ENCODE measurements at places on chromosomes 11 and 22.
A peak's percentile ranks its signal among the peaks of the same experiment; 100 is the strongest.

DNA sequence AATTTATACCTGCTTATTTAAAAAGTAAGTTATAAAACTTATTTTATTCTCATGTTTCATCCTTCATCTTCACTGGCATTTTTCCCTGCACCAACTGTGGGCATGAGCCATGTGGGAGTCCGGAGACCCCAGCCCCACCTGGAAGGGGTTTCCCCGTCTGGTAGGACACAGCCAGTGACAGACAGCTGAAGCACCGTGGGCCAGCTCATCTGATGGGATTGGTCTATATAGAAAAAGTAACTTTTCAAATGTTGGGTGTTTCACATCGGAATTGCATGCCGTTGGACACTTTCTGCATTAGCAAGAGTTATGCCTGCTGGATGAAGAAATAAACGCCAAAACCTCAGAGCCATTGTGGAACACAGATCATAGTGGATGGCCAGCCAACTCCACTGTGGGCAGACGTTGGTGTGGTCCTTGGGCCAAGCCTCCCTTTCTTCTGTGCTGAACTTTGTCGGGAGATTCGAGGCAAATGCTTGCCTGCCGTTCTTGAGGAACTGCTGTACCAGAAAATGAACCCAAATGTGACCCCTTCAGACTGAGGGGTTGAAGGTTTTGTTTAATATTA, 1329.3 kb downstream of the TBC1D22A start:
- no peak for DNase-seq

DNA sequence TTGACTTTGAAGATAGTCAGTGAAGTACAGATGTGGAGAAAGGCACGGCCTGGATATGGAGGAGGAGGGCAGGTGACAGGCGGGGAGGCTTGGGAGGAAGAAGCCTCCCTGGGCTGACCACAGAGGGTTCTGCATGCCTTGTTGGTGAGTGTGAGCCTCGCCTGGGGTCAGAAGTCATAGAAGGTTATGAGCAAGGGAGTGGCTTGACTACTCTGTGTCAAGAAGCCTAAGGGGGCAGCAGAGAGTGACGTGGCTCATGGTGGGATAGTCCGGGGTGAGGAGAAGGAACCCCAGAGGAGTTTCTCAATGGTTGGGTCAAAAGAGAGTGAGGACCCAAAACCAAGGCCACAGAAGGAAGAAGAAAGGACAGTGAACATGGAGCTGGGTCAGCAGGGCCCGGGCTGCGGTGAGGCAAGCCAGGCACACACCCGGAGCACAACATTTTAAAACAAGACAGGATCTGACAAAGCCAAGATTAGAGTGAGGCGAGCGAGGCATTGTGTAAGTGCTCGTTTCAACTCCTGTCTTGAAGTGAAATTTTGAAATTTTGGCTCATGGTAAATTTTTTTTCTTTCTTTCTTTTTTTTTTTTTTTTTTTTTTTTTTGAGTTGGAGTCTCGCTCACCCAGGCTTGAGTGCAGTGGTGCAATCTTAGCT, 31.9 kb downstream of the PDGFB start:
- peak; percentile 90 for DNase-seq

DNA sequence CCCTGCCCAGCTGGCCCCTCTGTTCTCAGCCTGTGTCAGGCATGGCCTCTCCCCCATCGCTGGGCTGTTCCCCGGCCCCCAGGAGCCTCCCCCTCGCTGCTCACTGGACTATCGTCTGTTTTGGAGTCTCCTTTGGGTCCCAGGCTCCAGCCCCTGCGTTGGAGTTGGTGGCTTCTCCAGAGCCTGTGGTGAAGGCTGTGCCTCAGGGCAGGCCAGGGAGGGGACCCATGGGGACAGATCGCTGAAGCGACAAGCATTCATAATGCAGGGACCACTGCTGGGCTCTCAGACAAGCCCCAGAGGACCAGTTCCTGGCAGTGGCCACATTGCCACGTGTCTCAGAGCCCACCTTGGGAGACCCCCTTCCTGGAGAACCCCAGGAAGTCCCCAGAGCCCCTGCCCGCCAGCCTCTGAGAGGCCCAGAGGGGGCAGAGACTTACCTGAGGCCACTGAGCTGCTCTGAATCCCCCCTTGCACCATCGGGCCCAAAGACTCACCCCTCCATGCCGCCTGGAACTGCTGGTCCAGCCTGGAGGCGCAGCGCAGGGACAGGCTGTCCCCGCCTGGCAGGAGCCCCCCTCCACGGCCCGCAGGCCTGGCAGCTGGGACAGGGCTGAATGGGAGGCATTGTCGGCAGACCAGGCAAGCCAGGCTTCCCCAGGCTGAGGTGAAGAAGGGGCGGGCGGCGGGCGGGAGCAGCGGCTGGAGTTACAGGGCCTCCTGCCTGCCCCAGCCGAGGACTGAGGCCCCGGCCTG, at the start of gene CHADL:
Gene CHADL, minus strand, starts transcription at position 555 of the 756 bp plus-strand sequence. Its CDS starts 50 bp downstream, at position 505.
- DNase-seq = no peak

DNA sequence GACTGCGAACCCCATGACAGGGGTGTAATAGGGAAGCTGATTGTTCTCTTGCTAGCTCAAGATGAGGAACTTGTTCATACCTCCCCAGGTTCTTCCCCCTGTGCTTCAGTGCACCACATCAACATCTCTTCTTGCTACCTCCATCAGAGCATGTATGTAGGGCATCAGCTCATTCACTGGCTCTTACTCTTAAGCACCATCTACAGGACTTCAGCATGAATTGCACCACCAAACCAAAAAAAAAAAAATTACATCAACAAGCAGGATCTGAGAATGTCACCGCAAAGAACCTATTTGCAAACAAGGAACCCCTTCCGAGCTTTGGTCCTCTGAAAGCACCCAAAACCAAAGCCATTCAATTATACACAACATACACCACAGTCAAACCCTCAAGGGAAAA, 2226.5 kb upstream of the RAG2 start:
- DNase-seq = peak; percentile 28

GRCh38 chr11:64644647-64645275, 53.7 kb downstream of the SLC22A12 start:
- peak; percentile 21 for DNase-seq

GRCh38 chr11:59174664-59175033, 2.7 kb downstream of the DTX4 start:
- DNase-seq = peak; percentile 67

- DNase-seq = no peak
Measured at GRCh38 chr22:46443850-46444389, 93.5 kb downstream of the CELSR1 start.

GRCh38 chr22:42258126-42258525, 12.3 kb downstream of the TCF20 start:
- no peak for DNase-seq

DNA sequence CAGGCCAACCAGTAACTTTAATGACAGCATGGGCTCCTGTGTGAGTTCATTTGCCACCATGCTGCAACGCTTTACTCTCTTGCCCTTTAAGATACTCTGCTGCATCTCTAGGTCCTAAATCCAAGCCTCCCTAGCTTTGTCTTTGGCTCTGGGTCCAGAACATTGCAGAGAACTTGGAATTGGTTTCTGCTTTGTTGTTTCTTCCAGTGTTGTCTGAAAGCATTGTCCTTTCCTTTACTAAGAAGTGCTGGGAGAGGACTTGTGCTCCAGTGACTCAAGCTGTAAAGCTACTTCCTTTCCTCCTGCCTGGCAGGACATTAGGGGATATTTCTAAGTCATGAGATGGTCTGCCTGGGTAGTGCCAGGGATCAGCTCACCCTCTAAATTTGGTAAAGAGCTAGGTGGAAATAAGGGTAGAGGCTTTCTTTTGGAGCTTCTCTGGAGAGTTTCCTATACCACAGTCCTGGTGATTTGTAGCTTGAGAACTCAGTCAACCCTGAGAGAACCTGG, 202.5 kb upstream of the CADM1 start:
- no peak for DNase-seq

DNA sequence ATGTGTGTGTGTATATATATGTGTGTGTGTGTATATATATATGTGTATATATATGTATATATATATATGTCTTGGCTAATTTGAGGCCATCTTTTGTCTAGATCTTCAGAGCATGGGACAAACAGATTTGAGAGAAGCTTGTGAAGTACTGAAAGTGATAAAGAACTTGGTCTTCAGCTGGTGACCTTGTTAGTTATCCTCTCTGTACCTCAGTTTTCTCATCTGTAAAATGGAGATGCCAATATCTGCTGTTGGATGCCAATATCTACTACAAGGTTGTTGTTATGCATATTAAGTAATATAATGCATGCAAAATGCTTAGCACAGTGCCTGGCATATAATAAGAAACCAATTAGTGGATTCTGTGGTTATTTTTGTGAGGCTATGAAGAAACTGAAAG, 2.5 kb upstream of the FEZ1 start:
- DNase-seq = no peak

GRCh38 chr11:76663486-76663810, 7.1 kb downstream of the LRRC32 start:
- DNase-seq = no peak

- DNase-seq = peak; percentile 13
Measured at GRCh38 chr11:94402355-94402754, 1.1 kb upstream of the GPR83 start.

DNA sequence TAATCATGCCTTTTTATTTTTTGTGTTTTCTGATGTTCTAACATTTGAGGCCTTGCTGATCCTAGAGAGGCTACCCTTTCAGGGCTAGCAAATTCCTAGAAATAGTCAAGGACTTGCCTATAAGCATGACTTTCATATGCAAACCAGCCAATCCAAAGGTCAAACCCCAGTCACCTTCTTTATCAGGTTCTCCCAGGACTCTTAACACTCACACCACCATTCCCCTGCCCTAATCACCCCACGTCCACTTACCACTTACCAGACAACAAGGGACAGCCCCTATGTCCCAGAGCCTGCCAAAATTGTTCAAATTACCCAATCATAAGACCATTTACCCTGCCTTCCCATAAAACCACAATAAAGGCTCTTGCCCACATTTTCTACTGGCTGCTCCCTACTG, 1339.8 kb downstream of the LRRC4C start:
- DNase-seq = no peak

- DNase-seq = peak; percentile 89
Measured at GRCh38 chr11:27201454-27202302, 161.1 kb downstream of the BBOX1 start.

GRCh38 chr11:116114198-116114651, 610.0 kb upstream of the CADM1 start:
- no peak for DNase-seq

- DNase-seq = no peak
Measured at GRCh38 chr22:43931771-43932170, 8.2 kb downstream of the PNPLA3 start.

DNA sequence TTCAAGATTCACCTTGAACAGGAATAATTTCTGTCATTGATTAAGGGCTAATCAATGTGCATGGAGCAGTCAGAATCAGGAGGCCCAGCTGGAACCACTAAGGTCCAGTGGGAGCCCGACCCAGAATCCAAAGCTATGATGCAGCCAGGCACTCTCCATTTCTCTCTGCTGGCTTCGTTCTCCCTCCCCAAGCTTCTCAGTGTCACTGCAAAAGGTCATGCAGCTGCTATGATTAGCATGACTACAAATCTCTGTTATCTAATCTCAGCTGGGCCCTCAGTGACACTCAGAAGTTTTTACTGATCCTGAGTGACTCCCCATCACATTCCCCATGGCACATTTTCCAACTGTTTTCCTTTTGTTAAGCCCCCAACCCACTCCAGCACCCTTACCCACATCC, 31.1 kb upstream of the PRSS23 start:
- no peak for DNase-seq

GRCh38 chr22:36641902-36642640, 61.5 kb downstream of the CACNG2 start:
- peak; percentile 59 for DNase-seq

DNA sequence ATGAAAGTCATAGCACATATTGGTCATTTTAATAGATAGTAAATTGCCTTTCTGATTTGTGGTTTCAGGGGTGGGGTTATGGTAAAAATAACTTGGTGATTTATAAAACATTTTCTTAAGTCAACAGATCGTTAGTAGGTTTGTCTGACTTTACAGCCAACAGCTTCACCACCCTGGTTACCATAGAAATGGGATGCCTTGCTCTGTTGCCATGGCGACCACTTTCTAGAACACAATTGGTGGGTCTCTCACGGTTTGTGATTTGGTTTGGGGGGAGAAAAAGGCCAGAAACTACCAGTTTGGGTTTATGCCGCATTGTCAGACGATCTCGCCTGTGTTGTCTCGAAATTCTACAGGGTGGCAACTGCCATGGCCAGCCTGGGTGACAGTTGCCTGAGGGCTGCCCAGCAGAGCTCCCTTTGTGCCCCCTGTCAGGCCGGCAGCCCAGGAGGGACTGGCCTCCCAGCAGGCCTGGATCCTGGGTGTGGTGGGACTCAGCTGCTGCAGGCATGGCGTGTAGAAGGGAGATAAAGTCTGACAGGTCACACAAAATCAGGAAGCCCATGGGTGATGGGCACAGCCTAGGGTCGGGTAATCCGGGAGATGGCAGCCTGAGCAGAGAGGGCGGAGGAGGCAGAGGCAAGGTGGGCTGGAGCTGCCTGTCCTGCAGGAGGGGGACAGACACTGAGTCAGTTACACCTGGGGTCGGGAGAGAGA, 30.9 kb downstream of the KCNC1 start:
- DNase-seq = no peak

DNA sequence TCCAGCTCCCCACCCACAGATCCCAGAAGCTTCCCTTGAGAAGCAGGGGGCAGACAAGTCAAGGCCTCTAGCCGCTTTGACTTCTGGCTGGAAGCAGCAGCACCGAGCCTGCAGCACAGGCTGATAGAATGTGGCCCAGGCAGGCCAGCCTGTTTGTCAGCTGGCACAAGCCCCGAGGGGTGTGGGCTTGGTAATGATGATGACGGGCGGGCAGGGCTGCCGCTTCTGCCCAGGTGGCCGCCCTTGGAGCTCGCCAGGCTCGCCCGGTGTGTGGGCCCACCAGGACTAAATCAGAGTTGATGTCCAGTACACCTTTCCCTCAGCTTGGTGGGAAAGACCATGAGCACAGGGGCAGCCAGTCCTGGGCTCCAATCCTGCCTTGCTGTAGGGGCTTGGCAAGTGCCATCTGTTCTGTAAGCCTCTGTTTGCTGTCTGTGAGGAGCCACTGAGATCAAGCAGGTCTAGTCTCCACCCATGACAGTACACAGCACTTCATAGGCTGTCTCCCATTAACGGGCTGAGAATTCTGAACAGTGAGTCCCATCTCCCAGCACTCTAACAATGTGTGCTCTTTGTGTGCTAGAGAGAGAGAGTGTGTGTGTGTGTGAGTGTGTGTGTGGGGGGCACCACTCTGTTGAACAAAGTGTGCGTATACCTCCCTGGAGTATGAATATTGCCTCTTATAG, 26.8 kb downstream of the MICAL2 start:
- DNase-seq = no peak

- DNase-seq = no peak
Measured at GRCh38 chr11:57409321-57410100, 17.4 kb downstream of the SLC43A3 start.

DNA sequence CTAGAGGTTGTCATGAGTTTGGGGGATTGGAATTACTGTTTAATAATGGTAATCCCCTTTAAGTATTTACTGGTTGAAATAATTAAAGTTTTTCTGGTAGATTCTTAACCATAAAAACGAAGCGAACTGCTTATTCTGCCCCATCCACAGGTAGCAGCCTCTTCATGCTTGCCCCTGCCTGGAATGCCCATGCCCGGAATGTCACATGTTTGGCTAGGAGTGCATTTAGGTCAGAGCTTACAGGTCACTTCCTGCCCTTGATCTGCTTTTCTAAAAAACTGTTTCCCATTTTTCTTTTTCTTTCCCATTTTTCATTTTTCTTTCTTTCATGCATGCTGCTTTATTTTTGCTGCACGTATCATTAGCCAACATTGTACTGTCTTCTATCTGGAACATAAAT, 69.1 kb downstream of the YAP1 start:
- DNase-seq = no peak

Data from EL (cell line).